ENCODE measurements at places on chromosomes 11 and 22.

- no peak for DNase-seq
These were observed 37.2 kb downstream of the PPP6R3 start for GRCh38 chr11:68497761-68498160.

DNA sequence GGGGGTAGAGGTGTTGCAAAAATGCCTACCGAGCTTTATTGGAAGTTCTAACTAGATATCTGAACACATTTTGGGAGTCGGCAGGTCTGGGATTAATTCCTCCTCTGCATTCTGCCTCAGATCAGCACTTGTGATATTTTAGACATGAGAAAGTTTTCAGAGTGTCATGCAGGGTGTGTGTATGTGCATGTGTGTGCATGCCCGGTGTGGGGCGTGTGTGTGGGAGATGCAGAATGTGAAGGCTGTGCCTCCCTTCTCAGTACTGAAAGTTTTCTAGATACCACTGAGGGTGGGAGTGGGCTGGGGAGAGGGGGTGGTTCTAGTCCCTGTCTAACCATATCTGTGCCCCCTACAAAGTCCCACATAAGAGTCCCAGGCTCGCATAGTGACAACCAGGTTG is 180.0 kb upstream of the NTM start:
- no peak for DNase-seq

- no peak for DNase-seq
These were observed 7.0 kb upstream of the HBE1 start for GRCh38 chr11:5276697-5277096.

DNA sequence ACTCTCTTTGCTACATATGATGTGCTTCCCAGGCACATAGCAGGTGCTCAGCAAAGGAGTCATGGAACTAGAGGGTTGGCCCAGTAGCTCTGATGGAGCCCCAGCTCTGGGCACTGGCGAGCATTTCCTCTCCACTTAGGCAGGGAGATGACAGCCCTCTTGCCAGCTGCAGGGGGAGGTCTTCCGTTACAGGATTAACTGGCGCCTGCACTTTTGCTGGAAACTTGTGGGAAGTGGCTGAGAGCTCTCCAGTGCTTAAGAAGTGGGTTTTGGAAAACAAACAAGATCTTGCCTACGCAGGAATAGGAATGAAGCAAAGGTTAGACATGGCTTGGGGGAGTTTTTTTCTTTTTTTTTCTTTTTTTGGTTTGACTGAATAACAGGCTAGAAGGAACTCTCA is 75.5 kb downstream of the MICAL2 start:
- no peak for DNase-seq

- no peak for DNase-seq
These were observed 703.4 kb downstream of the NTM start for GRCh38 chr11:132073787-132074186.

GRCh38 chr11:133872160-133872559 is 26.8 kb upstream of the SPATA19 start:
- DNase-seq: no peak

- no peak for DNase-seq
These were observed 264.6 kb upstream of the PLET1 start for GRCh38 chr11:112525270-112525669.

DNA sequence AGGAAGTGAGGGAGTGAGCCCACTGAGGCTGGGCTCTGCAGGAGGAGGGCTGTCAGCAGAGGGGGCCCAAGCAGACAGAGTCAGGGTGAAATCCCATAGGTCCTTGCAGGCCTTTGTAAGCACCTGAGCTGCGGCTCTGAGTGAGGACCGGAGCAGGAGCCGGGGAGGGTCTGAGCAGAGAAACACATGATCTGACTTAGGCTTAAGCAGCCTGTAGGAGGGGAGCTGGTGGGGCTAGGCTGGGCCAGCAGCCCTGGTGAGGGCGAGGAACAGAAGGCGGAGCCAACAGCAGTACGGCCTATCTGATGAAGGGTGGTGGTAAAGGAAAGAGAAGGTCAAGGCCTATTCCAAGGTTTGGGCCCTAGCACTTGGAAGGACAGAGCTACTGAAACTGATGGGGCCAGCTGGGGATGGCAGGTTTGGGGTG is 26.9 kb upstream of the CBX7 start:
- no peak for DNase-seq

- DNase-seq: no peak
These were observed 11.5 kb downstream of the BMAL1 start for GRCh38 chr11:13289081-13289480.

- no peak for DNase-seq
These were observed 3.8 kb downstream of the MN1 start for GRCh38 chr22:27797520-27798391.

DNA sequence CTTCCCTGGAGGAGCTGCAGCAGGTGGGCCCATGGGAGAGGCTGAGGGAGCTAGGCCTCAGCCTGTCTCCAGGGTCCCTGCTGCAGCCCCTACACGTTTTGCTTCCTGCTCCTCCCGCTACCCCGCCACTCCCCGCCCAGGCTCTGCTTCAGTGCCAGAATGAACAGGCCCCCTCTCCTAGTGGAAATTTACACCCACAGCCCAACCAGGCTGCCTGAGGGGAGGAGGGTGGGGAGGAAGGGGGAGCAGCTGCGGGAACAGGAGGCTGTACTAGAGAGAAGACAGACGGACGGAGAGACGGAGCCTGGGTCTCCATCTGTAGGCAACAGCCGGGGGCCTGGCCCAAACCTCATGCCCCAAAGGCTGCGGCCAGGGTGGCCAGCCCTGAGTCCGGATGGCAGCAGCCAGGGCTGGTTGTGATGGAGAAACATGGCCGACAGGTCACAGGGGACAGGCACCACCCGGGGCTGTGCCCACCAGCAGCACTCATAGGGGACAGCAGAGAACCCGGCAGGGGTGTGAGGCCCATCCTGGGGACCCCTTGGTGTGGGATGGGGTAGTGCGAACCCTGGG is 20.6 kb downstream of the FLRT1 start:
- no peak for DNase-seq

DNA sequence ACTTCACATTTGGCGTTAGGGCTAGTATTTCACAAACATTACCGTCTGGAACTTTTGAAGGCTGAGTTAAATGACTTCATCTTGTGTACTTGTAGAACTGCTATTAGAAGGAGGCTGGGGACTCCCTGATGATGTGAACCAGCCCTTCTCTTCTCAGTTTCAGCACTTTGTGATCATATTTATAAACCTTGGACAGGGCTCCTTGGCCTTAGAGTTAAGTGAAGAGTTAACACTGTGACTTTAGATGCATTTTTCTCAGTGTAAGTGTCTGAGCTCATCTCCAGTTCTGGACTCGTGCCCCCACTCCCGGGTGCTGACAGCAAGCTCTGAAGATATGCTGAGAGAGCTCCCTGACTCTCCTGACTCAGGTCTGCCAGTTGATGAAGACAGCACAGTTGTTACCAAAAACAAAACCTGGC is 8.4 kb downstream of the MIAT start:
- no peak for DNase-seq

- DNase-seq: no peak
These were observed 177.6 kb downstream of the IGLL1 start for GRCh38 chr22:23402275-23403151.

DNA sequence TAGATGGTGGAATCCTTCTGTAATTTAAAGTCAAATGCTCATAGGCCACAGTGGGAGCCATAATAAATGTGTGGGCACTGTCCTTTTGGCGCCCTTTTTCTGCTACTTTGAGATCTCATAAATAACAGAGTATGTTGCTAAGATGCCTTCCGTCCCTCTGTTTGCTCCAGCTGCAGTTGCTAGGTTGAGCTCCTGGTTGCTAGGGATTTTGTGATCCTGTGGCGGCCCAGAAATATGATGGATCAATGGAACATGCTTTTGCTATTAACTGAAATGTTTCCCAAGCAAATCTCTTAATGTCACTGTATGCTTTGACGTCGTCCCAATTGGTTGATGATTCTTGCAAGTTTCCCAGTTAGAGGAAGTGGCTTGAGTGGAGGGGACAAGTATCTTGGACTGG is 53.5 kb downstream of the MYO18B start:
- no peak for DNase-seq

- no peak for DNase-seq
These were observed 43.7 kb downstream of the CD82 start for GRCh38 chr11:44608991-44609782.

- no peak for DNase-seq
These were observed 16.7 kb downstream of the PIK3IP1 start for GRCh38 chr22:31275576-31275975.

- no peak for DNase-seq
These were observed 129.9 kb downstream of the NAV2 start for GRCh38 chr11:19842505-19842904.

DNA sequence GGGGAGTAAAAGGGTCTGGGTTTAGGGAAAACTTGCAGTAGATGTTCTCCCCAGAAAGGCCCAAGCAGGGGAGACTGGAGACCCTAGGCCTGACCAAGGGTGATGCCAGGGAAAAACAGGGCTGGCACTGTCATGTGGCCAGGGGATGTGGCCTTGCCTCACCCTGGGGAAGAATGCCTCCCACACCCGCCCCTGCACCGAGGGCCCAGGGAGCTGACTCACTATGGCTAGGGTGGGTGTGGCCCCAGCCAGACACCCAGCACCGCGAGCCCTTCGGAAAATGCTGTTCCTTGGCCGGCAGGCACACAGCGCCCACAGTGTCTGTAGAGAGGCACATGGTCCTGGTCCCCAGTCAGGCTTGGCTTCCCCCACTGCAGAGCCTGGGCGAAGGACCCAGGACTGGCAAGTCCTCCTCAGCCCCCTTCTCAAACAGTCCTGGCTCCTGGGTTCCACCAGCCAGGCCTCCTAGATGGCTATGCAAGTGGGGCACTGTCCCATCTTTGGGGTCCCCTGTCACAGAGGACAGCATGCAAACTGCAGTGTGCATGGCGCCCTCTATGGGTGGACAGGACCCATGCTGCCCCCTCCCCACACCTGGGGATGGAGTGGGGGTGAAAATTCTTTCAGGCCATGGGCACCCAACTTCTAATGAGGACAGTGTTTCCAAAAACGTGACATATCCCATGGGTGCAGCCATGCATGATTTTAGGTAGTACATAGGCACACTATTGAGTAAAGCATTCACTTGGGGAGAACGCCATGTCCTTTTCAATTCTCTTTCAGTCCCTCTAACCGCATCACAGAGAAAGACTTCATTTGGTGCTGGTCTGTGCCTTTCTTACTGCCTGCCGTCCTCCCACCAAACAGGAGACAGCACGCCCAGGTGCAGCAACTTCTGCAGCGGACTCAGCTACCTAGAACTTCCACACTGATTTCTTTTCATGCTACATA is 15.2 kb downstream of the TMPRSS5 start:
- no peak for DNase-seq

- no peak for DNase-seq
These were observed 48.6 kb upstream of the RBFOX2 start for GRCh38 chr22:36077271-36077670.

- no peak for DNase-seq
These were observed 61.8 kb upstream of the WNT7B start for GRCh38 chr22:46038516-46039430.

DNA sequence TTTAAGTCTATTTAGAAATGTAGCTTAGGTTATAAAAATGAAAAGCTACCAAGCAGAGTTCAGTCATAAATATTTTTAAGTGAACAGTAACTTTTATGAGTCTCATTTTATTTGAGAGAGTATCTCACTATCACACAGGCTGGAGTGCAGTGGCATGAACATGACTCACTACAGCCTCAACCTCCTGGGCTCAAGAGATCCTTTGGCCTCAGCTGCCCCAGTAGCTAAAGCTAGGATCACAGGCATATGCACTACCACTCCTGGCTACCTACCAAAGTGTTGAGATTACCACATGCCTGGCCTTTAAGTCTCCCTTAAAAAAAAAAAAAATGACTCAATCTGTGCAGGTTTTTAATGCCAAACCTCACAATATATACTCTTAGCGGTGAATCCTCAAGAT is 34.7 kb upstream of the CLNS1A start:
- no peak for DNase-seq

DNA sequence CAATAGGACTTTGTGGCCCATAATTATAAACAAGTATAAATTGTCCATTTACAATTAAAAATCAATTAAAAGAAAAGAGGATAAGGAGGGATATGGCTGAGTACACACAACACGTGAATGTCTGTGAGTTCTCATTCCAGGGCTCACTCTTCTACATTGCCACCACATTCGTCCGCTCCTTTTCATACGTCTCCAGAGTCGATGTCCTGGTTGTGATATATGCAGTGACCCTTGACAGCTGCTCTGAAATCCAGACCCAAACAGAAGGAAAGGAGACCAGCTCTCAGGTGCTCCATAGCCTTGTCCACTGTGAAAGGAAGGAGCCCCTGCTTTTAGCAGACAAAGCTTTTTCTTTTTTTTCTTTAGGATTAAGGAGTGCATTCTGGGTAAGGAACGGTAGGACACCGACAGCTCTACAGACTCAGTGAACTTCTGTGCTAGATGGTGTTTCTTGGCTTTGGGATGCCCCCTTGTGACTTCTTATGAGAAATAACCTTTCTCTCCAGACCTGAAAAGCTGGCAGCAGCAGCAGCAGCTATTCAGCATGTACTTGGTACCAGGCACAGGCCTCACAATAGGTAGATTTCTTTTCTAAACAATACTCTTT is 19.7 kb upstream of the DNAJB13 start:
- DNase-seq: no peak

GRCh38 chr11:20080032-20080685 is 80.1 kb downstream of the DBX1 start:
- no peak for DNase-seq

DNA sequence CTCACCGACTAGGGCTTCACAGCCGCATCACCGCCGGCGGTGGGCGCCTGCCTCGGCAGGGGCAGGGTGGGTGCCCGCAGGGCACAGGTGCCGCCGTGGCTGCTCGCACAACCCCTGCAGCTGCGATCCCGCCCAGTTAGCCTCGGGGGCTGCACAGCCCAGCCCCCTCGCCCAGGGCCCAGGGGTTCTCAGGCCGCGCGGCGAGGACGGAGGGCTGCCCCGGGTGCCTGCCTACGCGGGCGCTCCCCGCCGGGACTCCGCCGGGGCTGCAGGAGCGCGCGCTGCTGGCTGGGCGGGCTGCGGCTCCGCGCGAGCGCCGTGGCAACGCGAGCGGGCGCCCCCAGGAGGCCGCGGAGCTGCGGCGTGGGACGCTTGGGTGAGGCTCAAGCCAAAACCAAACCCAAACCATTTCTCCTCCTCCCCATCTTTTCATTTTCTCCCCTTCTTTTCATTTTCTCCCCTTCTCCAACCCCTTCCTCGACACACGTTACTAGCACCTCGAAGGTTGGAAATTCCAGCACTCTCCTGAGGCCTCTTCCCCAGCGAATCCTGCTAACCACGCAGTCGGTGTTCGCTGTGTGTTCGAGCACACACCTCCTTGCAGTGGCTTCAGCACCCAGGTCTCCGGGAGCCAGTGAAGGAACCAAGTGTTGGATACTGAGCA is at the start of gene MICAL3:
Gene MICAL3, minus strand, starts transcription at position 286 of the 664 bp plus-strand sequence. CDS start 117,749 bp downstream, outside the sequence.
- DNase-seq: peak; percentile 17

DNA sequence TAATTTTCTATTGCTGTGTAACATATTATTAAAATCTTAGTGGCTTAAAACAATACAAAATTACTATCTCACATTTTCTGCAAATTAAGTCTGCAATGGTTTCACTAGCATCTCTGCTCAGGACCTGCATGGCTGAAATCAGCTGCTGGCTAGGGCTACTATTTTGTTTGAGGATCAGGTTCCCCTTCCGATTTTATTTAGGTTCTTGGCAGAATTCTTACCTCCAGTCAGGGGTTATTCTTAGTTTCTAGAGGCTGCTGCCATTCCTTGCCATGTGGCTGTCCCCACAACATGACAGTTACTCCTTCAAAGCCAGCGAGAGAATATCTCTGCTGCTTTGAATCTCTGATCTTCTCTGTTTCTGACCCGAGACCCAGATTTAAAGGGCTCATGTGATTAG is 424.5 kb upstream of the ANO5 start:
- no peak for DNase-seq

GRCh38 chr22:35343664-35344550 is 37.0 kb upstream of the HMOX1 start:
- no peak for DNase-seq

GRCh38 chr11:83956119-83956697 is 670.0 kb upstream of the CCDC90B start:
- DNase-seq: no peak
